Testis (tissue), 5 donors: ENCODE measurements at places on chromosomes 7 and 10. TPM values are rescaled to one million over a fixed set of nuclear protein-coding genes. Genes with fewer than 3 reads are reported as not detected.

Gene DEPP1
- 29.1 TPM for polyA plus RNA-seq

Gene PBLD
- polyA plus RNA-seq, result 4.4 TPM

GRCh38 chr10:110615057-110615747 is 28.9 kb upstream of the RBM20 start:
- no peak overlapping the region for H3K27ac ChIP-seq
- H3K4me3 ChIP-seq, result no peak overlapping the region
- H3K4me1 ChIP-seq, result no peaks in the 10 kb centered on the region
- no peaks in the 10 kb centered on the region for H3K36me3 ChIP-seq
- H3K27me3 ChIP-seq, result no peaks in the 10 kb centered on the region

- H3K27ac ChIP-seq, result peak overlapping the region; percentile 9
- peak; percentile 68 for DNase-seq
- H3K36me3 ChIP-seq, result no peaks in the 10 kb centered on the region
- H3K4me1 ChIP-seq, result peaks cover 4% of the 10 kb centered on the region
Observed at GRCh38 chr10:4315551-4315950, 510.5 kb upstream of the AKR1E2 start.

DNA sequence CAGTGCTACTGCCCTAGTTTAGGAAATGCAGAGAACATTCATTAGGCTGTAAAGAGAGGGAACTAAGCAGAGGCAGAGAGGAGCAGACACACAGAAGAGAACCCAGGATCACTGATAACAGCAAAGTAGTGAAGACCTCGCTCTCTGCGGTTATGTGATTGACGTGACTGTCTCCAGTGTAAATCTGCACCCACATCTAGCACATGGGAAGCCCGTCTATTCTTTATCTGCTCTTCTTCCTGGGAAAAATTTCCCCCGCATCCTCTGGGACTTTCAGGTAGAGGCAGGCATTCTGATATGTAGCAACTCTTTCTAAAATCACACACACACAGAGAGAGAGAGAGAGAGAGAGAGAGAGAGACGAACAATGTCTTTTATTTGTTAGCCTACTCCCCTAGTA is 699.6 kb downstream of the GRID1 start:
- no peaks in the 10 kb centered on the region for H3K27me3 ChIP-seq
- no peak for DNase-seq
- H3K4me1 ChIP-seq, result peaks cover 12% of the 10 kb centered on the region
- H3K36me3 ChIP-seq, result no peaks in the 10 kb centered on the region
- H3K4me3 ChIP-seq, result no peak overlapping the region
- no peak overlapping the region for H3K27ac ChIP-seq

GRCh38 chr10:123142701-123143161 is 5.2 kb upstream of the HMX2 start:
- H3K27ac ChIP-seq, result no peak overlapping the region
- H3K27me3 ChIP-seq, result peaks cover 21% of the 10 kb centered on the region
- H3K4me1 ChIP-seq, result no peaks in the 10 kb centered on the region
- H3K36me3 ChIP-seq, result no peaks in the 10 kb centered on the region
- no peak overlapping the region for H3K4me3 ChIP-seq
- no peak for DNase-seq
